ENCODE measurements at places on chromosomes 4 and X.
A peak's percentile ranks its signal among the peaks of the same experiment; 100 is the strongest.

DNA sequence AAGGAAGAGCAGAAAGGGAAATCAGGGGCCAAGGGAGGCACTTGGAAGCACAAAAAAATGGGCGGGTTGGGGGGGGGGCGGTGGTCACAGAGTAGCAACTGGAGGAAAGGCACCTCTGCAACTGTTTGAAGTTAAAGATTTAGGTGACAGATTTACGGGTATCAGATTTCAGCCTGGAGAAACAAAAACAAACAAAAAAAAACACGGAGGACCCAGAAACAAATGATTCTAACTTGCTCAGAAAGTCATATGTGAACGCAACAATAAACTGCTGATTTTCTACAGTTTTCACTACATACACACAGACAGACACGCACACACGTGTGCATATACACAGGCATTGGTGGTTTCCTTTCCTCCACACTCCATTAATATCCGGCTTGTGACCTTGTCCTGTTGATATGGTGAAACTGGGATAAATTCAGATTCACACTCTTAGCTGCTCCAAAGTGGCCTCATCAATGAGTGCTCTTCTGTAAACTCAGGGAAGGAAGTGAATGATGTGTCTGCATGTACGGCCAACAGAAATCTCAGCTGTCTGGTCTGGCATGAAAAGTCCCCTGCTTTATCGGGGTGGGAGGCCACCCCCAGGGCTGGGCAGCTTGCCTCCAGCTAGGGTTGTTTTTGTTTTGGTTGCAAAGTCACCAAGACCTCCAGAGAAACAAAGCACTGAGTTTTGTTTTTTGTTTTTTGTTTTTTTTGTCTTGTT is 54.3 kb downstream of the CHST7 start:
- DNase-seq: no peak

GRCh38 chr4:99863804-99864203 is 30.4 kb downstream of the LAMTOR3 start:
- no peak for DNase-seq

DNA sequence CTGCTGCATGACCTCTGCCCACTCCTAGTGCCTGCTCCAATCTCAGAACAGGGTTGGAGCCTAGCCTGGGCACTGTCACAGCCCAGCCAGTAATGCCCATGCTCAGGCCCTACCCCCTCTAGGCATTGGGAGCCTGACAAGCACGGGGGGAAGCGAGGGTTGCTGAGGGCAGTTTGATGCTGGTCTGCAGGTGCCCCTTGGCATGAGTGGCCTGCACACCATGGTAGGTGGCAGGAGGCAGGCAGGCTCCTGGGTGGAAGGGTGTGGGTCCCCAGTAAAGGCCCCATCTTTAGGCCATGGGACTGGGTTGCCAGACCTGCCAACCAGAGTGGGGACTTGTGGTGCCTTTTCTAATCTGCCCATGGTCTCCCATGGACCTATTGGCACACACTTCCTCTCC is 72.1 kb upstream of the DCAF12L2 start:
- DNase-seq: no peak

- DNase-seq: no peak
Measured at GRCh38 chrX:154712781-154713740, 37.8 kb downstream of the GAB3 start.

DNA sequence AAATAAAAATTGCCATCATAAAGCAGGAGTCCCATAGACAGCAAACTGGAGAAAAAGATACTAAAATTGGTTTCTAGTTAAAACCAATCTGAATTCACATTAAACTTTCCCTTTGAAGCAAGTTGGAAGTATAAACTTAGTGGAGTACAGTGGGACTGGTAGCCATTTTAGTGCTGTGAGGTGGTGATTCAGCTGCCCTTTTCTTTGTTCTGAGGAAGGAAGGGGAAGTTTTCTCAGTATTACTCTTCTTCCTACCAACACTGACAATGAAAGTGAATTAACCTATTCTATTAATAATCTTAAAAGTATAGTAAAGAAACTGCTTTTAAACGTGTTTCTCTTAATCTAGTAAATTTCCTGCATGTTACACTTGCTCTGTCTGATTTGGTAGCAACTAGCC is 36.7 kb downstream of the SLC9A6 start:
- DNase-seq: no peak

GRCh38 chr4:115515772-115516171 is 402.4 kb upstream of the NDST4 start:
- DNase-seq: no peak

- no peak for DNase-seq
Measured at GRCh38 chr4:25343671-25344070, 31.1 kb downstream of the ZCCHC4 start.

GRCh38 chrX:95332530-95332929 is 1352.1 kb upstream of the DIAPH2 start:
- no peak for DNase-seq

DNA sequence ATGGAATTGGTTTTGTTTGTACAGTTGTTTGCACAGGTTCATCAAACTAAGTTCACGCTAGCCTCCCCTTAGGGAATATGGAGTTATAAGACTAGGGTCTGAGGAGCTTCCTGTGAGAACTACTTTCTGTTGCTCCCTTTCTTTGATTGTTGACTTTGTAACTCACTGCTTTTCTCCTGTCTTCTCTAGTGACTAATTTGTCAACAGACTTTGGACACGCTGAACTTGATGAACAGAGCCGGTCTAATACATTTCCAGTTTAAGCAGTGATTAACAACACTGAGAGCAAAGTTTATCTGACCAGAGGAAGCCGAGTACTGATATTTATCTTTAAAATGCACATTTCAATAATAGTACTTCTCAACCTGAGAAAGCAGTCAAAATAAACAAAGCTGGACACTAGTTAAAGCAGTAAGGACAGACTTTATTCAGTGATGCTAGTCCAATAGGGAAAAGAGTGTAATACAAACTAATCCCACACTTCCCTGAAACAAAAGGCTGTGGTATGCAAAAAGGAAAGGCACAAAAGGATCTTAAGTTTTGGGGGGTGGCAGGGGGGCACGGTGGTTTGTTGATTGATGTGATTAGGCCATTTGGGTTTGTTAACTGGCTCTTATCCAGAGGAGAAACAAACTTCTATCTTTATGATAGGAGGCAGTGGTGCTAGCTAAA is 2.7 kb upstream of the NUDT9 start:
- DNase-seq: no peak

GRCh38 chrX:53441531-53442321 is 7.6 kb upstream of the HSD17B10 start:
- peak; percentile 2 for DNase-seq

DNA sequence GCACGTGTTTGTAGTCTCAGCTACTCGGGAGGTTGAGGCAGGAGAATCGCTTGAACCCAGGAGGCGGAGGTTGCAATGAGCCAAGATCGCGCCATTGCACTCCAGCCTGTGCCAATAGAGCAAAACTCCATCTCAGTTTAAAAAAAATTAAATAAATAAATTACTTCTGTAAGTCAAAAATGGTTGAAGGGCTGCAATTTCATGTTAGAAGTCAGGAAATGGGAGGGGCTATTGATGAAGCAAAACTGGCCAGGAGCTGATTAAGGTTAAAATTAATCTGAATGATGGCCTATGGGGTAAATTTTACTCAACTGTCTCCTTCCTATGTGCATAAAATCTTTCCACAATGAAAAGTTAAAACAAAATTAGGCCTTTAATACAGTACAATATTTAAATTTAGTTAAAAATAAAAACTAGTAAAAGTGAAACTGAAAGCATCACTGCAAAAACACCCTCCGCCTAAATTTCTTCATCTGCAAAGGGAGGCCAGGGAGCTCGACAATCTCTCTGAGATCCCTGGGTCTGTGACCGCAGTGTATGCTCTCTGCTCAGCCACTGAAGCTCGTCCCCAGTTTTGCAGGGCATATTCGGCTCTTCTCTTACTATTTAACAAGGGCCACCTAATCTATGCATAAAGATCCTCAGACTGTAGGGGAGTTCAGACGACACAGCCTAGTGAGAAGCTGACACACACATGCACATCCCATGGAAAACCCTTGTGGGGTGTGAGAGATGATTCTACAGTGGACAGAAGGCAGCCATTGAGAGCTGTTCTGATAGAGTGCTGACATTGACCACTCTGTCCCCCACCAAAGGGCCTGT is 57.2 kb downstream of the IRF2 start:
- DNase-seq: no peak

DNA sequence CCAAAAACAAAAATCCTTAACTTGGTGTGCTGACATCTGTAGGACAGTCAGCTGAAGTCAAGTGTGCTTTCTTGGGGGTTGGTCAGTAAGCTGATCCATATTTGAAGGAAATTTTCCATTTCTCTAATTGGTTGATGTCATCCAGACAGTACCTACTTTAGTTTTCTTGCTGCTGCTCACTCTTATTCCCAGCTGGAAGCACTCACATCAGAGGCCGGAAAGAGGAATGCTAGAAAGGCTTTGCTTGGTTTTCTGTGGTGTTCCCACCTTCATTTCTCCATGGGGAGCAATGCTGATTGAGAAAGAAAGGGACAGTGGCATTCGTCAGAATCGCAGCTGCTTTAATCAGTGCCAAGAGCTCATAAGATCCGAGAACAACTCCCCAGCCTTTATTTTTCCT is 227.0 kb downstream of the C4orf33 start:
- no peak for DNase-seq

DNA sequence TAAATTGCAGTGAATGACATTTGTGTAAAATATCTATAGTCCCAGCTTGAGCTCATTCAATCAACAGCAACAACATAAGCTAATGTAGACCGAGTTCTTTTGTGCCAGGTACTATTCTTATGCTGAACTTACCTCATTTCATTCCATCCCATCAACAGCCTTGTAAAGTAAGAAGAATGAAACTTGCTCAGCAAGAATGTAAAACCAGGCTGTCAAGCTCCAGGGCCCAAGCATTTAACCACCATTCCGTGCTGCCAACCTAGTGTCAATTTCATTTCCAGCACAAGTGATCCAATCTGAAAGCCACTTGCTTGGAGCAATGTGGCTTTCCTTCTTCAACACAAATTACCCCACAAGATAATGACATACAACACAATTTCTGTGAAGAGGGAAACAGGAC is 36.6 kb downstream of the RASSF6 start:
- no peak for DNase-seq

All from amniotic stem cell (primary cell).